ENCODE measurements at places on chromosomes 5 and 9.

DNA sequence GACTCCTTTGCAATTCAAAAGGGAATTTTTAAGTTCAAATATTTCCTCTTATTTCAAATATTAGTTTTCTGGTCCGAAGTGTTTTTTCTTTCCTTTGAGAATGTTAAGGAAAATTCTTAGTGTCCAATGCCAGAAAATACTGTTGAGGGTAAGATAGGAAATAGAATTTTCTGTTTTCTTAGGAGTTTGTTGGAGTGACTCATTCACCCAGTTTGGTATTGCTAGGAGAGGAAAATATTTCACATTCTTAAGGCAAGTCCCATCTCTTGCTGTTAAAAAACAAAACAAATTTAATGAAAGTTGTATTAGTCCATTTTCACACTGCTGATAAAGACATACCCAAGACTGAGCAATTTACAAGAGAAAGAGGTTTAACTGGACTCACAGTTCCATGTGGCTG, 349.2 kb upstream of the ADAMTSL1 start:
- no peak for DNase-seq

GRCh38 chr5:76805821-76806505, 12.9 kb upstream of the F2RL1 start:
- DNase-seq, result peak; percentile 98

GRCh38 chr5:145911164-145911563, 25.2 kb upstream of the SH3RF2 start:
- no peak for DNase-seq

DNA sequence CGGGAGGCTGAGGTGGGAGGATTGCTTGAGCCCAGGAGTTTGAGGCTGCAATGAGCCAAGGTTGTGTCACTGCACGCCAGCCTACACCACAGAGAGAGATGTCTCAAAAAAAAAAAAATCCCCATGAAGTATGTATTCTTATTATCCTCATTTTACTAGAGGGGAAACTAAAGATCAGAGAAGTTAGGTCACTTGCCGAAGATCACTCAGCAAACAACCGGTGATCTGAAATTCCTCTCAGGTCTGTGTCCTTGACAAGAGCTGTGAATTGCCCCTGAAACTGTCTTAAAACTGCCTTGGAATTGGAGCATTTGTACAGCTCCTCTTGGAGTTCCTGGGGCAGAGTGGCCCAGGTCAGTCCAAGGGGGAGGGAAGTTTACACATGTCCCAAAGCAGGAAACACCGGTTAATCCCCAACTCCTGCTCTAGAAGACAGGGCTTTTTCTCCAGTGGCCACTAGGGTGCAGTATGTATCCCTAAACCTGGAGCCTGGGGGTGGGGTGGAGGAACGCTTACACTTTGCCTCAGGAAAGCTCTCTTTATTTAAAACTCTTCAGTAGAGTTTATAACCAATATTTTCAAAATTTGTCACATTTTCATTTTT, 27.6 kb downstream of the AQP7 start:
- peak; percentile 81 for DNase-seq

DNA sequence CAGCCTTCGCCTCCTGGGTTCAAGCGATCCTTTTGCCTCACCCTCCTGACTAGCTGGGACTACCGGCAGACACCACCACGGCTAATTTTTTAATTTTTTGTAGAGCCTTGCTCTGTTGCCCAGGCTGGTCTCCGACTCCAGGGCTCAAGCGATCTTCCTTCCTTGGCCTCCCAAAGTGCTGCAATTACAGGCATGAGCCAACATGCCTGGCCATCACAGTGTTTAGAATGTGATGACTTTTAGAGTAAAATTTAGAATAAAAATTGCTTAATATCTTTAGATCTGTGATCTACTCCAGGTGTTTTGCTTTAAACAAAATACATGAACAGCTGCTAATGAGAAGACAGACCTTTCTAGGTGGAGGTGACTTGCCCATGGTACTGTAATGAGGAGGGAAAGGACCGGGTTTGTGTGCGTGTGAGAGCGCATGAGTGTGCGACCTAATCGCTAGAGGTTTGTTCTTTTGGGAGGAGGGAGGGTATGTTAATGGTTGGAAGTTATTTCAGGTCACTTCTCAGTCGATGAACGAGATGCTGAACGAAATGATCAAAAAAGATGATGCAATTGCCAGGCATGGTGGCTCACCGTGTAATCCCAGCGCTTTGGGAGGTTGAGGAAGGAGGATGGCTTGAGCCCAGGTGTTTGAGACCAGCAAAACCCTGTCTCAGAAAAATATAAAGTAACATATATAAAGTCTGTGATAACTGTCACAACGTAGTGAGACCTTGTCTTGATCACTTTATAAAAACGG, 2.0 kb downstream of the CNOT6 start:
- peak; percentile 64 for DNase-seq

DNA sequence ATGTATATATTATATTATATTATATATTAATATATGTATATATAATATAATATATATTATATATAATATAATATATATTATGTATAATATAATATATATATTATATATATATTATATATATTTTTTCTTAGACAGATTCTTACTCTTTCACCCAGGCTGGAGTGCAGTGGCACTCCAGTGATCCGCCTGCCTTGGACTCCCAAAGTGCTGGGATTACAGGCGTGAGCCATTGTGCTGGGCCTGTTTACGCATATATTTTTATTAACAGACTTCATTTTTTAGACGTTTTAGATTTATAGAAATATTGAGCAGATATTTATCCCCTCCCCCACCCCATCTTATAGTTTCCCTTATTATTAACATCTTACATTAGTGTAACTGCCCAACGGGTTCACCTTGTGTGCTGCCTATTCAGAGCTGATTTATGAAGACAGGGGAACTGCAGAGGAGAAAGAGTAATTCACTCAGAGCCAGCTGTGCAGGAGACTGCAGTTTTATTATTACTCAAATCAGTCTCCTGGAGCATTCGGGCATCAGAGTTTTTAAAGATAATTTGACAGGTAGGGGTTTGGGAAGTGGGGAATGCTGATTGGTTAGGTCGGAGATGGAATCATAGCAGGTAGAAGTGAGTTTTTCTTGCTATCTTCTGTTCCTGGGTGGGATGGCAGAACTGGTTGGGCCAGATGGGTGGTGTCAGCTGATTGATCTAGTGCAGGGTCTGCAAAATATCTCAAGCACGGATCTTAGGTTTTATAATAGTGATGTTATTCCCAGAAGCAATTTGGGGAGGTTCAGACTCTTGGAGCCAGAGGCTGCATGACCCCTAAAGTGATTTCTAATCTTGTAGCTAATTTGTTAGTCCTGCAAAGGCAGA, 93.4 kb downstream of the UNC13B start:
- DNase-seq, result no peak

GRCh38 chr9:135289081-135289491, 190.5 kb upstream of the PPP1R26 start:
- no peak for DNase-seq

DNA sequence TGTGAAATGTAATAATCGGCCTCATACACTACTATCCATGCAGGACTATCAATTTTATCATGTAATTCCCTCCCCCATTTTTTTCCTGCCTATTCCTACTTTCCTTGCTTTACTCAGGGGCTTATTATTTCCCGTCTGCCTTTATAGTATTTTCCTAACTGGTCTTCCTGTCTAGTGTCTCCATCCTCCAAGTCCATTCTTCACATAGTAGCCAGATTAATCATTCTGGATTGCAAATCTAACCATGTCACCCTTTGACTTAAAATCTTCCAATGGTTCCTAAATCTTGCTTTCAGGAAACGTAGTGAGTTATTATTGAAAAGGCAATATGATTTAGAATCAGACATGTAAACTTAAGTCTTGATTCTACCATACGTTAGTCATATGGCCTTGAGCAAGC, 307.4 kb upstream of the HAPLN1 start:
- DNase-seq, result no peak

- peak; percentile 41 for DNase-seq
These were observed 14.8 kb upstream of the SLC30A5 start for GRCh38 chr5:69078921-69079540.

DNA sequence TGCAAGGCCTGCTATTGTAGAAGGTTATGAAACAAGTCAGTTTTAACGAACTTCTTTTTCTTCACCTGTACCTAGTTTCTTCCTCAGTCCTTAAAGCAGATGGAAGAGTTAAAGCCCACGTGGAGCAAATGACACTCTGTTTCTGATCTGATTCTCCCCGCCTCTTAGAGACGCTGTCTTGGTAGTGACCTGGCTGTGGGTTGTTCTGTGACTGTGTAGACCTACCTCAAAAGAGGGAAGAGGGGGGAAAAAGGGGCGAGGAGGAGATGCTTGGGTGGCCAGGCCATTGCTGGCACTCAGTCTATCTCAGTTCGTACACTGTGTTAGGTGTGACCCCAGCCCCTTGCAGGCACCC, 610 bp downstream of the GFRA3 start:
- no peak for DNase-seq
